ENCODE measurements at places on chromosomes 4 and X.

DNA sequence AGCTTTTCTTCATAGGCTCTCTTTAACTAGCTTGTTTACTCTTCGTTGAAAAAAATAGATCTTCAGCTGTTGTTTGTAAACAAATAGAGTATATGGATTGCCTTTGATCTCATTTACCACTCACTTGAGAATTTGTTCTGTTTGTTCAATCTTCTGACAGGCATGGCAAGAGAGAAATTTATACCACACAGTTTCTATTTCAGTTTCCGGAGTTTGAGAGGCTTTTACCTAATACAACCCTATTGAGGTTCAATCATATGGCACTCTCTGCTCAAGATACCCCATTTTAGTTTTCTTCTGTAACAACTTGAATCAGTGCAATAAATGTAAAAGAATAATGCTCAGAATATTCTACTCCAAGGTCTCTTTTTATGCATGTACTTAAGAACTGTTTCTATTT is 148.0 kb downstream of the EMCN start:
- DNase-seq, result no peak

DNA sequence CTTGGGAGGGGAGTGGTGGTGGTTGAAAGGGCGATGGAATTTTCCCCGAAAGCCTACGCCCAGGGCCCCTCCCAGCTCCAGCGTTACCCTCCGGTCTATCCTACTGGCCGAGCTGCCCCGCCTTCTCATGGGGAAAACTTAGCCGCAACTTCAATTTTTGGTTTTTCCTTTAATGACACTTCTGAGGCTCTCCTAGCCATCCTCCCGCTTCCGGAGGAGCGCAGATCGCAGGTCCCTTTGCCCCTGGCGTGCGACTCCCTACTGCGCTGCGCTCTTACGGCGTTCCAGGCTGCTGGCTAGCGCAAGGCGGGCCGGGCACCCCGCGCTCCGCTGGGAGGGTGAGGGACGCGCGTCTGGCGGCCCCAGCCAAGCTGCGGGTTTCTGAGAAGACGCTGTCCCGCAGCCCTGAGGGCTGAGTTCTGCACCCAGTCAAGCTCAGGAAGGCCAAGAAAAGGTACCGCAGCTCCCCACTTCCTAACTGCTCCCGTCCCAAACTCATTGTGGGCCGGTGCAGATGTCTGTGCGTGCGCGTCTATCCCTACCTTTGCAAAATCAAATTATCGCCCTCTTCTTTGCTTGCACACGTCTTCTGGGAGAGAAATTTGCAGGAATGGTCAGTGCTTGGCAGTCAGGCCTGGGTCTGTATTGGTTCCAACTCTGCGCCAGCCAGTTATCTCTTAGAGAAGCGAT is 533 bp downstream of the IL15 start:
- peak; percentile 29 for DNase-seq

DNA sequence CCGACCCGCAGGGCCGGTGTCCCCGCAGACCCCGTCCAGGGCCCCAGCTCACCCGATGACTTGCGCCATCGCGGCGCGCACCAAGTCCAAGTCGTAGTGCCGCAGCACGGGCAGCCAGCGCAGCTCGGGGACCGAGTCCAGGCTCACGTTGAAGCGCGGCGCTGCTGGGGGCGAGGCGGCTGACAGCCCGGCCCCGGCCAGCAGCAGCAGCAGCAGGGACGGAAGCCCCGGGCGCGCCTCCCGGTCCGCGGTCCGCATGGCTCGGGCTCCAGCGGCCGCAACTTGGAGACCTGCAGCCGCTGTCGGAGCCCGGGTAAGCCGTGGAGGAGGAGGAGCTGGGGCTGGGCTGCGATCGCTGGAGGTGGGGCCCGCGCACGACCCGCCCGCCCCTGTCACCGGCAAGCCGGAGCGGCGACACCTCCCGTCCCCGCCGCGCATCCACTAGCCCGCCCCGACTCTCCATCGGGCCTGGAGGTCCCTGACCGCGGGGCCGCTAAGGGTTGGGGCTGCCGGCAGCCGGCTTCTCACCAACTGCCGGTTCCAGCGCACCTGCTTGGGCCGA is at the start of gene NAAA:
Gene NAAA, minus strand, starts transcription at position 322 of the 562 bp plus-strand sequence. Its CDS starts 64 bp downstream, at position 258.
- peak; percentile 82 for DNase-seq

GRCh38 chrX:723781-724180 is 93.2 kb downstream of the SHOX start:
- DNase-seq, result peak; percentile 9

- DNase-seq, result no peak
Observed at GRCh38 chrX:128021566-128021965, 30.6 kb downstream of the ACTRT1 start.

DNA sequence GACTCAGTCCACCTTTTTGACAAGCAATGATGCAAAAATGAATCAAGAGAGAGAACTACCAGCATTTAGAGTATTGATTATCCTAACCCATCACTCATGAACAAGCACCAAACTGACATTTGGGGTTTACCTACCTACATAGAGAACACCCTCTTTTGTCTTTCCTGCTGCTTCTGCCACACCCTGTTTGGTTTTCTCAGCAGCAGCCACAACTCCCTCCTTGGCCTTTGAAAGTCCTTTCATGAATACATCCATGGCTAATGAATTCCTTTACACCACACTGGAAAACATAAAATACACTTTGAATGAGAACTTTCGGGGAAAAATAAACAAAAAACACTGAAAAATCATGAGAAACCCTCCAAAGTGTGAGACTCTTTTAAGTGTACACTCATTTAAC is 1.5 kb downstream of the SNCA start:
- DNase-seq, result no peak

DNA sequence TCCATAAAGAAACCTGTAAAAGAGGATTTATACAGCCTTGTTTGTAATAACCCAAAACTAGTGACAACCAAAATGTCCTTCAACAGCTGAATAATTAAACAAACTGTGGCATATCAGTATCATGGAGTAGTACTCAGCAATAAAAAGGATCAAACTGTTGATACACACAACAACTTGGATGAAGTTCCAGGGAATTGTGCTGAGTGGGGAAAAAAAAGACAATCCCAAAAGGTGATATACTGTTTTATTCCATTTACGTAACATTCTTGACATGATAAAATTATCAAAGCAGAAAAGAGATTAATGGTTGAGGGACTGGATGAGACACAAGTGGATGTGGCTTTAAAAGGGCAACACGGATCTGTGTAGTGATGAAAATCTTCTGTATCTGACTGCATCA is 7.8 kb downstream of the CLIC2 start:
- DNase-seq, result no peak

GRCh38 chr4:175671491-175671934 is 140.6 kb downstream of the GPM6A start:
- DNase-seq, result no peak

DNA sequence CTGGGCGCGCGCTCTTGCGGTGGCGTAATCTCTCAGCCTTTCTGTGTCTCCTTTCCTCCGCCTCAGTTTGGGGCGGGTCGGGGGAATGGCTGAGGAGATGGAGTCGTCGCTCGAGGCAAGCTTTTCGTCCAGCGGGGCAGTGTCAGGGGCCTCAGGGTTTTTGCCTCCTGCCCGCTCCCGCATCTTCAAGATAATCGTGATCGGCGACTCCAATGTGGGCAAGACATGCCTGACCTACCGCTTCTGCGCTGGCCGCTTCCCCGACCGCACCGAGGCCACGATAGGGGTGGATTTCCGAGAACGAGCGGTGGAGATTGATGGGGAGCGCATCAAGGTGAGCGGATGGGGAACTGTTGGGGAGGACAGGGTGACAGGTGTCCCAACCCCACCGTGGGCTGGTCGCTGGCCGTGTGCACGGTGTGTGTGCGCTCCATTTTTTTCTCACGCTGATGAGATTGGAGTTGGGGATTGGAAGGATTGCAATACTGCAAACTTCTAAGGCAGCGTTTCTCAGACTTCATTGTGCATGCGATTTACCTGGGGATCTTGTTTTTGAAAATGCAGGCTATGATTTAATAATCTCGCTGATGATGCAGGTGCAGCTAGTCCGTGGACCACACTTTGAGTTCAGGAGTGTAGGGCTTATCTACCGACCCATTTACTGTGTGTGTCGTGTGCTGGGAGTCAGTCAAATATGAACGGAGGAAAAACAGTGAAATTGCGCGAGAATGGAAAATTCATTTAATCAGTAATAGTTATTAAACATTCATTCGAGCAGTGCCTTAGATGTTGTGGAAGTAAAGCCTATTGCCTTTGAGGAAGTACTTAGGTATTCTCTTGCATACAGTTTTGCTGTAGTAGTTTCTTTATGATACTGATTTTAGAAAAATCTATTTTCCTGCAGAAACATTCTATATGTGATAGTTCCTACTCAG is at the start of gene RAB33B:
Gene RAB33B, plus strand, starts transcription at position 11 of the 935 bp plus-strand sequence. Its CDS starts 75 bp downstream, at position 86.
- no peak for DNase-seq

DNA sequence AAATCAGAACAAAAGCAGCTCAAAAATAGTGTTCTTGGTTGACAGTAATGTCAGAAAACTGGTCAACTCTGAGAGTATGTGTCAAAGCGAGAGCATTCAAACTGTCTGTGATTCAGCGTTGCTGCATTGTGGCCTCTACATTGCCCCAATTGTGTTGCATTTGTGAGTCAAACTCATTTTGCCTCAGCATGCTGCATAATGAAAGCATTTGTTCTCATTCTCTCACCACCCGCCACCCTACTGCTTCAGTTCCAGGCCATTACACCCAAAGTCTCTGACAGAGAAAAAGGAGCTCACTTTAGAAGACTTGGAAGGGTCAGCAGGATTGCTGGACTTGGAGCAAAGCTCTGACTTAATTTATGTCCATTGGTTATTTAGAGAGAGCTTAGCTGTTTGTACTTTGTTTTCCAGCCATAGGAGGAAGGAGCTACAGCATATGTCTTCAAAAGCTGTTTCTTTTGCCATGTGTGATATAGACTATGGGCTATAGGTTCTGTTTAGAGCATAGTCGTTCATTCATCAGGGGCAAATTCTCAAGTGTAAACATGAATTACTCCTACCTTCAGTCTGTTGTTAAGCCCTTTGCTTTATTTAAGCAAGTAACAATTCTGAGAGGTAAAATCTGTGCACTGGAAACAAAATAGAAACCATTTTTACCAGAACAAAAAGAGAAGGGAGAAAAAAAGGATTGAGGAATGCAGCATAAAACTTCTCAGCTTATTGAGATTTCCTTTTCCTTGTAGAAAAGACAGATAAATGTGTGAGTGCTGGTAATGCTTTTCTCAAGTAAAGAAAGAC is 153.4 kb upstream of the ANK2 start:
- DNase-seq, result no peak

GRCh38 chr4:38284294-38285030 is 324.3 kb downstream of the PTTG2 start:
- DNase-seq, result no peak

DNA sequence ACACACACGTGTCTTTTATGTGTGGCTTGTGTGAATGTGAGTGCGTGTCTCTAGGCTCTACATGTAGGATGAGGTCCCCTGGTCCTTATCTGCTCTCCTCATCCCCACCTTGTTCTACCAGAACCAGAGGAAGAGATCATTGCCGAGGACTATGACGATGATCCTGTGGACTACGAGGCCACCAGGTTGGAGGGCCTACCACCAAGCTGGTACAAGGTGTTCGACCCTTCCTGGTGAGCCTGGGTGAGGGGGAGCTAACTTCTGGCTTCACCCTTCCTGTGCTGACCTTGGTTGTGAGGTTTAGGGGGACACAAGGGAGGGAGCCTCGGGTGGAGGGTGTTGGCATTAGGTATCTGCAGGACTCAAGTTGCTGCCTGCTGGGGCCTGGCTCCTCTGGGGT is 3.3 kb downstream of the PQBP1 start:
- DNase-seq, result no peak

GRCh38 chr4:76325072-76325471 is 18.5 kb downstream of the STBD1 start:
- no peak for DNase-seq

- DNase-seq, result no peak
Observed at GRCh38 chr4:23970201-23970850, 80.5 kb upstream of the PPARGC1A start.

DNA sequence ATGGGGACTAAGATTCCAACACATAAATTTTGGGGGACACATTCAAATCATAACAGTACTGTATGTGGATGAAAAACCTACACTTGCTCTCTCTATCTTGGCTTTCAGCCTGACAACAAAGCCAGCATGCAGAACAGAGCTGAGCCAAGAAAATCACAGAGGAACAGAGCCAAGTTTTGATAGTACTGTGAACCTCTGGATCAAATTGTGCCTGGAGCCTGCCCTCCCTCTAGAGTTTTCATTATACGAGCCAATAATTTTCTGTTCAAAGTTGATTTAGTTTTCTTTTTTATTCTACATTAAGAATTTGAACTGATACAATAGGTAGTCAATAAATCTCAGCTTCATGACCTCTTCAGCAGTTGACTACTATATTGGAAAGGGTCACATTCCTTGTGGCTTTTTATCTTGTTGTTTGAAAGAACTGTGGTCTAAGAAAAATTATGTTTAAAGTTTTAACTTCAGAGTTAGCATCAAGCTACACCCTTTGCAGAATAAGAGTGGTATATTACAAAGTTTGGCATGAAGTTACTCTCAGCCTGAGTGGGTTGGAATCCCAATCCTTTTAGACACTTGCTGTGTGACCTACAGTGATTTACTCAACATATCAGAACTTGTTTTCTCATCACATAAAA is 31.1 kb downstream of the GRID2 start:
- DNase-seq, result no peak

DNA sequence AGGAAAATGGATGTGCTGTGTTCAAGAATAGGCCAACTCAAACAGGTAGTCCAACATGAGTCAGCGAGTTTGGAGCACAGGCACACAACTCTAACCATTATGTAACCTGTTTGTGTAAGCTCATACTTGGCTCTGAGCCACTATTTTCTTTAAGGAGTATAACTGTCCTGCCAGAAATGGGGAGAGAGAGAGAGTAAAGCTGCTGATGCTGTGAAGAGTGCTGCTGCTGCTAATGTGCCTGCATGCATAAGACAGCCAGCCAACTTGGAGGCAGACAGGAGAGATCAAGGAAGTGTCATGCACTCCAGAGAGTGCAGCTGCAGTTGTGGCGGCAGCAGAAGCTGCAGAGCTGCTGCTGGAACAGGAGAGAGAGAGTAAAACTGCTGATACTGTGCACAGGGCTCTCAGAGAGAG is 11.7 kb upstream of the STATH start:
- DNase-seq, result no peak

GRCh38 chr4:163482190-163482589 is 8.6 kb upstream of the TKTL2 start:
- no peak for DNase-seq

- no peak for DNase-seq
Observed at GRCh38 chrX:143571521-143571920, 54.2 kb upstream of the SPANXN3 start.

- DNase-seq, result no peak
Observed at GRCh38 chr4:189124149-189124758, 816.4 kb upstream of the FRG1 start.

GRCh38 chr4:52750819-52751486 is at the start of gene ERVMER34-1:
Gene ERVMER34-1, minus strand, starts transcription at chr4:52751425. Its CDS starts 5,905 bp downstream, at chr4:52745520.
- no peak for DNase-seq

- no peak for DNase-seq
Observed at GRCh38 chr4:105137121-105137875, 9.4 kb upstream of the TET2 start.

Data from CD4-positive, CD25-positive, alpha-beta regulatory T cell (primary cell).